NCI-H526 treated with DMSO at 0.1 percent for 48 hours (cell line): ENCODE measurements at places on chromosomes 6 and 20.
A peak's percentile ranks its signal among the peaks of the same experiment; 100 is the strongest.

DNA sequence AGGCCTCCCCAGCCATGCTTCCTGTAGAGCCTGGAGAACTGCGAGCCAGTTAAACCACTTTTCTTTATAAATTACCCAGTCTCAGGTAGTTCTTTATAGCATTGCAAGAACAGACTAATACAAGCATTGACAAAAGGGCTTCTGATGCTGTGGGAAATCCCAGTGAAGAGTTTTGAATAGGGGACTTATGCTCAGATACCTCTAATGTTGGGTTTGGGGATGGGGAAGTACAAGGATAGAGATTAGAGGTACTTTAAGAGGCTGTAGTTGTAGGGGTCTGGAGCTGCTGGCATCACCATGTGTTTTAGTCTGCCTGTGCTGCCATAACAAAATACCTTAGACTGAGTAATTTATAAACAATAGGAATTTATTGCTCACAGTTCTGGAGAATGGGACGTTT lies 8.8 kb downstream of the SLX4IP start:
- DNase-seq = no peak

DNA sequence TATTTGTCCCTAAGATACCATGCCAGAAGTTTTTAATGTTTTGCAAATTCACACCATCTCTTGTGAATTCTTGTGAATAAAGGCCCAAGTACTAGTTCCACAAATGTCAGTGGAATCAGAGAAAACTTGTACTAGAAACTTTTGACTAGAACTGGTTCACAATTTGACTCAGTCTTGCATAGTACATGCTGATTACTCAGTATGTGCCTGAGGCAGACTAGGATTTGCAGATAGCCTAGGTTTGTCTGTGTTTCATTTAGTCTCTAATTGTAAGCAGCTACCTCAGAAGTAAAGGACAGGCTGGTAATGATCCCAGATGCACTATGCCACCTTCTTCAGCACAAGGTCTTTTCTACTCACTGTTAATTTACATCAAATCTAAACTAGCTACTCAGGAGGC lies 34.2 kb upstream of the GSTA4 start:
- DNase-seq = no peak

DNA sequence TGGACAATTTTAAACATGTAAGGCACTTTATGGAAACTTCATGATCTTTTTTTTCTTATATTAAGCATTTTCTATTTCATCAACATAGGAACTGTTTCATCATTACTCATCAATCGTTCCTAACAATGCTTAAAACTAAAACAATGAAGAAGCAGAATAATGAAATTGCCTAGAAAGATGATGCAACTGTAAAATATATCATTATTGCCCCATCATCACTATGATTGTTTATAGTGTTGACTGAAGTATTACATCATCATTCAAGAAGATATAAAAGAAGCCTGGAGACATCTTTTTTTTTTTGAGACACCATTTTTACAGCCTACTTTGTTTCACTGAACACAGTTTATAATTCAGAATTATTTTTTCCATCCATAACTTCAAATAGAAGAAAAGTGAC lies 147.2 kb downstream of the TRDN start:
- no peak for DNase-seq

GRCh38 chr6:106870069-106870468 lies 104.5 kb downstream of the CD24 start:
- DNase-seq = no peak

GRCh38 chr6:84103029-84103428 lies 69.5 kb downstream of the MRAP2 start:
- no peak for DNase-seq

- DNase-seq = no peak
Measured at GRCh38 chr6:17493286-17493685, 99.9 kb downstream of the CAP2 start.

DNA sequence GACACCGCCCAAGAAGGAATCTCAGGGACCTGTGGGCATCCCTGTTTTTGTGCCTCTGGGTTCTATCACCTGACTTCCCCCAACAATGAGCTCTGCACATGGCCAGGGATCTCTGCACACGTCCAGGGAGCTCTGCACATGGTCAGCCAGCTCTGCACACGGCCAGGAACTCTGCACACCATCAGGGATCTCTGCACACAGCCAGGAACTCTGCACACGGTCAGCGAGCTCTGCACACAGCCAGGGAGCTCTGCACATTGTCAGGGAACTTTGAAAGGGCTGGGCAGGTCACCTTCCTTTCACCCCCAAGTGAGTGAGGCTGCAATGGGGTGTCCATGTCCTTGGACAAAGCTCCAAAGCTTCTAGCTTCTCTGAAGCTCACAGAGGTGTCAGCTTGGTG lies 5.2 kb upstream of the SLCO4A1 start:
- DNase-seq = no peak

DNA sequence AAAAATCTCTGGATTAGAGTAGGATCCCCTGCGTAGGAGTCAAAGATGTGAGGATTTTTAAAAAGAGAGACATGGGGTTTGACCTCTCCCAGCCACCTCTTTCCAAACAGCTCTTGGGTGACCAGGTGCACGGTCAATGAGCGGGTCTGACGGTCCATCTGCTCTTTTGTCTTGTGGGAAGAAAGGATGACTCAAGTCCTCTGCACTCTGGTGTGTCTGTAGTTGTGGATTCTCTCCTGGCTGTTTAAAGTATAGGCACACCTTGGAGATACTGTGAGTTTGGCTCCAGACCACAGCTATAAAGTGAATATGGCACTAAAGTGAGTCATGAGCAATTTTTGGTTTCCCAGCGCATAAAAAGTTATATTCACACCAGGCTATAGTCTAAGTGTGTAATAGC lies 209.8 kb downstream of the BMP7 start:
- no peak for DNase-seq

- no peak for DNase-seq
Measured at GRCh38 chr6:31473780-31474761, 23.9 kb upstream of the MICB start.

DNA sequence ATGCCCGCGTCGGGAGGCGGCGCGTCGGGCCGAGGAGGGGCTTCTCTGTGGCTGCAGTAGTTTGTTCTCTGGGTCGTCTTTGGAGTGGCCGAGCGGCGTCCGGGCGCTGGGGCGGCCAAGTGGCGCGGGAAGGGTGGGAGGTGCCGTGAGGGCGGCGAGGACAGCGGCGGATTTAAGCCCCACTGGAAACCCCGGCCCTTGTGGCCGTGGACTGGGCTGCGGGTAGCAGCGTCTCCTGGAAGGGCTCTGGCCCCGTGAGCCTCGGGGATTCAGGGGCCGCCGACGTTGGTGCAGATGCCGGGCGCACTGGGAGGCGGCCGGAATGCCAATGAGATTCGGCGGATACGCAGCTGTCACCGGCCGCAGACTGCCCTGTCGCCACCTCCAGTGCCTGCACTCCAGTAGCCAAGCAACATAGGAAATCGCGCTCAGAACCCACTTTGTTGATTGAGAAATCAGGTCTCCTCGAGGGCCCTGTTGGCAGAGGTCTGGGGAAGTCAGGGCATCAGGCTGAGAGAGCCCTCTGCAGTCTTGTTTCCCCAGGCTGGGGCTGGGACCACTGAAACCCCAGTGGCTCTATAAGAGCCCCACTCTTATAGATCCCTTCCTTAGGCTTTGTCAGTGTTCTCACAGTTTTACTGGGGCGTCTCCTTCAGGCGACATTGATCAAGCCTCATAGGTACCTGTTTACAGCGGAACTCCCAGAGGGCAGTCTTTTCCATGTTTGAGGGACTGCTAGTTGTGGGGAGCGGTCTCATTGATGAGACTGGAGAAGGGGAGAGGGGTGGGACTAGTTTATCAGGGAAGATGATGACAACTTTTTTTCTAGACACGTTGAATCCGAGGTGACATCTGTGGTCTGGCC lies 642 bp downstream of the GZF1 start:
- no peak for DNase-seq

DNA sequence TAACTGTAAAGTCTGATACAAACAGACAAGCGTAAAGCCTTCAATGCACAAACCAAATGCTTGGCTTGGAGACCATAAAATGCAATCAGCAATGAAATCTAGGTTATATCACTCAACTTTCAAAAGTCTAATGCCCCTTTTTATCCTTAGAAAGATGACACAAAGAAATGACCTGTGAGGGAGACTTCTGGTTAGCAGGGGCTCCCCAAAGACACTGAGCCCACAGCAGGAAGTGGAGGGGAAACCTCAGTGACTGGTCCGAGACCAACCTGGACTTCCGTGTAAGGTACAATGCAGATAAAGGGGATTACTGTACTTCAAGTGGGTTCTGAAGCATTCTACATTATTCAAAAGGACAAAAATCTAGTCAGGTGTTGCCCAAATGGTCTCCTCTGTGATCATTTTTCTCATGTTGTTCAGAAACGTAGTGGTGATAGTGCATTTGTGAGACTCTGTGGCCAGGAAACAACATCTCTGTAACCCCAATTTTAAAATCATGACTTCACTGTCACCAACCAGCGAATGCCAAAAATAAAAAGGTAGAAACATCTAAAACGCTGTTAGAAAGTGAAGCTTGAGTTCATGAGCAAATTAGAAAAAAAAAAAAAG lies 88.2 kb downstream of the HIVEP2 start:
- DNase-seq = no peak

GRCh38 chr6:22457996-22458395 lies 111.4 kb upstream of the HDGFL1 start:
- DNase-seq = no peak

DNA sequence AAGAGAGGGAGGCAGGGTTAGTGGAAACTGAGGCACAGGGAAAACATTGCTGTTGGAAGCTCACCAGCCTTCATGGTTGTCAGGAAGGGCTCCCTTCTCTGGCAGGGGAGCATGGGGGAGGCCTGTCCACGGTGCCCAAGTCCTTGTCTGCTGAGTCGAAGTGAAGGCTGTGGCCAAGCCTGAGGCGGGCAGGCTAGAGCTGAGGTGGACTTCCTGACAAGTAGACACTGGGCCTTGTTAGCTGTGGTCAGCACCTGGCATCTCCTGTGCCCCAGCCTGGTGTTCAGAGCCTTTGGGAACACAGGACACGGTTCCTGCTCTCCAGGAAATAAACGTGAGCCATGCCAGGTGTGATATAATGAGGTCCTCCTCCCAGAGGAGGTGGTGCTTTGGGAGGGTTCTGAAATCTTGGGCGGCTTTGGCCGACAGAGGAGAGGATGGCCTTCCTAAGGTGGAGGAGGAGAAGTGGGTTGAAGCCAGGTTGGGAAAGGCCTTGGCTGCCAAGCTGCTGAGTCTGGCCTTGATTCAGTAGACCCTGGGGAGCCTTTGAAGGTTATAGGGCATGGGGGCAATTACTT lies 138.4 kb upstream of the RNF24 start:
- no peak for DNase-seq

GRCh38 chr6:43917878-43918382 lies 147.9 kb downstream of the VEGFA start:
- no peak for DNase-seq

GRCh38 chr6:4394786-4395185 lies 259.4 kb upstream of the ECI2 start:
- DNase-seq = no peak

GRCh38 chr20:11378252-11378651 lies 539.4 kb upstream of the BTBD3 start:
- no peak for DNase-seq

DNA sequence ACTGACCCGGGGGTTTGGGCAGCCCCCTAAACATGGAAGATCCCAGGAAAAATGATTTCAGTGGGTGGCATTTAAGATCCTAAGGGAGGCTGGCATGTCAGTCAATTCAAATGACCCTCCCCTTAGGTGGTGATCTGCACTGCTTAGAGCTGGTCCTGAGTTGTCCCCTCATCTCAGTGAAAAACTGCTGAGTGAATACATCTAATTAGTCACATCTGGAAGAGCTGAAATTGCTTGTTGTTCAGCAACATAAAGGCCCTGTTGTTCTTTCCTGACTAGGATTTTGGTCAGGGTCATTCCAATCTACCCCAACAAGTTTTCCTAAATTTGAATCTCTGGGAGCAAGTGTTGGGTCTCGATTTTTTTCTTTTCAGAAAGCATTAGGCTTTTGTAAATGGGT lies 126.4 kb downstream of the LCA5 start:
- no peak for DNase-seq

DNA sequence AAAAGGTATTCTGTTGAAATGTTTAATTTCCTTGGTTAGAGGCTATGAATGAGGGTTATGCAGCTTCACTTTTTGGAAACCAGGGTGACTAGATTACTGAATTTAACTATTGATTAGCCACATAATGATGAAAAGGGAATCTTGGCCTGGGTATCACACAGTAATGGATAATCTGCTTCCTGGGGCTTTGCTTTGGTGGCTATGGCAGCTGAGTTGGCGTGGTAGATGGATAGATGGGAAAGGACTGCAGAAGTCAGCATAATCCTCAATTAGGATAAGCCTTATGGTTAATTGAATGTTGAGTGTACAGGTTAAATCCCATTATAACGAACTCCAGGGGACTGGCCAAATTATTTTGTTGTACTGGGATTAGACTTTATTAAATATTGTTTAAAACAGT lies 5.2 kb downstream of the NCOA3 start:
- no peak for DNase-seq

- no peak for DNase-seq
Measured at GRCh38 chr6:159493231-159493897, 199.7 kb downstream of the SOD2 start.

DNA sequence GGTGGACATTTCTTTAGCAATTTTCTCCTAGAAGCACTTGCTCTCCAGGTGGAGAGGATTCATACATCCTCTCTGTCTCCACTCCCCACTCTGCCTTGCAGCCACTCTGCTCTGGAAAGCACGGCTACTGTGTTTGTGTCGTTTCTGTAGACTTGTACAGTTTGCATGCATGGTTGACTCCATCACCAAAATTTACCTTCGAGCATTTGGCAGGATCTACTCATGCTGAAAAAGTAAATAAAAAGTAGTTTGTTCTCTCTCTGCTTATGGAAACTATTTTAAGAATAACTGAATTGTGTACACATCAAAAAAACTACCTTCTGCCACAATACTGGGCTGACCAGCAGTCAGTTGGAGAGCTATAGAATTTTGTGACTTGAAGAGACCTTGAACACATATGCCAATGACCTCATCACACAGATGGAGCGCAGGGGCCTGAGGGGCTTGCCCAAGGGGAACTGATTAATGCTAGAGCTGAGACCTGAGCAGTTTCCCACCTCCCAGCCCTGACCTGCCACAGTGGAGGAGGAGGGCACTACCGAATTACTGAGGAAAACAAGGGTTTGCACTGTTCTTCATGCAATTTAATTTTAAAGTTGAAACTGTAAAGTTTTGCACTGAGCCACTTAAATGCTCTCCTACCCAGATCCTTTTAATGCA lies 33.7 kb upstream of the FOXQ1 start:
- DNase-seq = no peak

GRCh38 chr20:46767127-46767761 lies 57.8 kb downstream of the SLC2A10 start:
- peak; percentile 22 for DNase-seq

DNA sequence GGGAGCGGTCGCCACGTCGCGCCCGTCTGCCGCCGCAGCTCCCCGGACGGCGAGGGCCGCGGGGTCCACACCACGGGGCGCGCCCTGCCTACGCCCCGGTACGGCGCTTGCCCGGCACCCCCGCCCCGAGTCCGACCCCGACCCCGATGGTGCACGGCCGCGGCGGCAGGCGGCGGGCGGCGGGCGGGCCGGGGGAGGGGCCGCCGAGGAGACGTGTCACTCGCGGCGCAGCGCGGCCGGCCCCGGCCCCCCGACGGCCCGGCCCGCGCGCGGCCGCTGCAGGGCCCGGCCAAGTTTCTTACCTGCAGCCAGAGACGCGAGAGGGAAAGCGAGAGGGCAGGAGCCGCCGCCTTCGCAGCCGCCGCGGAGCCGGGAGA lies 328 bp downstream of the RRBP1 start:
- no peak for DNase-seq
